ENCODE measurements at places on chromosomes 4 and X.

DNA sequence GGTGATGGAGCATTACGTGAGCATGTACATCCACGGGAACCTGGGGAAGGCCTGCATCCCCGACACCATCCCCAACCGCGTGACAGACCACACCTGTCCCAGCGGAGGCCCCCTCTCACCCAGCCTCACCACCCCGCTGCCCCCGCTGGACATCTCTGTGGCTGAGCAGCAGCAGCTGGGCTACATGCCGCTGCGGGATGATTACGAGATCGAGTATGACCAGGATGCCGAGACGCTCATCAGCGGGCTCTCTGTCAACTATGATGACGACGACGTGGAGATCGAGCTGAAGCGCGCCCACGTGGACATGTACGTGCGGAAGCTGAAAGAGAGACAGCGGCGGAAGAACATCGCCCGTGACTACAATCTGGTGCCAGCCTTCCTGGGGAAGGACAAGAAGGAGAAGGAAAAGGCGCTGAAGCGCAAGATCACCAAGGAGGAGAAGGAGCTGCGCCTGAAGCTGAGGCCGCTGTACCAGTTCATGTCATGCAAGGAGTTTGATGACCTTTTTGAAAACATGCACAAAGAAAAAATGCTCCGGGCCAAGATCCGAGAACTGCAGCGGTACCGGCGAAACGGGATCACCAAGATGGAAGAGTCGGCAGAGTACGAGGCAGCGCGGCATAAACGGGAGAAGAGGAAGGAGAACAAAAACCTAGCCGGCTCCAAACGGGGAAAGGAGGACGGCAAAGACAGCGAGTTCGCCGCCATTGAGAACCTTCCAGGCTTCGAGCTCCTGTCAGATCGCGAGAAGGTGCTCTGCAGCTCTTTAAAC lies 11.1 kb downstream of the TADA2B start:
- no peak for DNase-seq

- DNase-seq: no peak
These were observed at the start of gene FAAH2 for GRCh38 chrX:57286507-57287251. TSS of gene FAAH2 (plus strand) at chrX:57286706. CDS start at chrX:57286826, 120 bp downstream.

- no peak for DNase-seq
These were observed 194.2 kb upstream of the NOCT start for GRCh38 chr4:138821331-138821730.

- no peak for DNase-seq
These were observed 28.0 kb upstream of the BANK1 start for GRCh38 chr4:101762534-101762933.

Measured in fibroblast of lung (primary cell).